ENCODE measurements at places on chromosomes 6 and 20. TPM values are rescaled to one million over a fixed set of nuclear protein-coding genes. Genes with fewer than 3 reads are reported as not detected.

GRCh38 chr6:23457321-23457720 lies 668.7 kb upstream of the NRSN1 start:
- no peak for DNase-seq

DNA sequence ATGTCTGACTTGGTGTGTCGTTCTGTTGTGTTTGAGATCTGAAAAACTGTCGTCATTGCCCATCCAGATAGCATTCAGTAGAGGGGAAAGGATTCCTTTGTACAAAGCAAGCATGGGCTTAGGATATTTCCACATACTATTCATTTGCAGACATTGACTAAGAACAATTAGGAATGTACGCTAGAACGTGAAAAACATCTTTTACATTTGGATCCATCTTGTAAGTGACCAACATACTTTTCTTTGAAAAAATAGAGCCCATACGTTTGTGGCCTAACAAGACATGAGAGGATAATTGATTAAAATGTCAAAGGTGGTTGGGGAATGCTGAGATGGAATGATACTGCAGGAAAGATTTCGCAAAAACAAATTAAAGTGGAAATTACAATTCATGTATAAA lies 225.8 kb upstream of the QKI start:
- DNase-seq, result no peak

DNA sequence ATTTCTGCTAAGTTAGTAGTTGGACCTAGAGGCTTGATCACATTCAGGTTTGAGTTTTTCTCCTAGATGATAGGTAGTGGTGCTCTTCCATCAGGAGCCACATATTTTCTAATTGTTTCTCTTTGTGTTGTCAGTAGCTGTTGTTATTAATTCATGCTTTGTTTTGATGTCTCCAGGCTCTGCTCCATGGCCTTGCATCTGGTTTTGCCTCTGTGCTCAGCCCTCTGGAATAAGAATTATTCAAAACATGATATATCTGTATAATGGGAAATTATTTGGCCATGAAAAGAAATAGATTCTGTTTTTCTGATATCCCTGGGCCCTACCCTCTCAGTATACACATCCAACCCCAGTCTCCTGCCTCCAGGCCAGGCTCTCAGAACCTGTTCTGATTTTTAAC lies 184.8 kb downstream of the CDC5L start:
- no peak for DNase-seq

DNA sequence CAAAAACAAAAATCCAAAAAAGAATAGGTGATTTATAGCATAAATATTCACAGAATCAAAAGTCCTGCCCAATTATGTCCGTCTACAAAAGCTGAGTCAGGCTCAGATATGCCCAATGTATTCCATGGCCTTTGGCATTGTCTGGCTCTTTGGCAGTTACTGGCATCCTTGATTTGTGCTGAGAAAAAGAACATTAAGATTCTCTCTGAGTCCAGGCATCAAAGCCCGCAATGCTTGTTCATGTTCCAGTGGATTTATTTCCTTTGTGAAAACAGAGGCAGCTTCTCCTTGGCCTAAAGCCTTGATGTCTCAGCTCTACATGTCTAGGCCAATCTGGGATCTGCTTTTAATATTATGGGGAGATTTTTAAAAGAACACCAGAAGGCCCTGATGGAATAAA lies 76.1 kb upstream of the SLC4A11 start:
- no peak for DNase-seq

GRCh38 chr6:36719126-36719525 lies 21.5 kb downstream of the RAB44 start:
- no peak for DNase-seq

Gene OR2H1
- not detected for total RNA-seq

Gene LRRC1
- not detected for total RNA-seq

Gene HIVEP2
- 0.42 TPM for total RNA-seq
